ENCODE measurements at places on chromosomes 12 and 14.

GRCh38 chr12:95516757-95517156 lies 34.5 kb downstream of the USP44 start:
- DNase-seq, result no peak

DNA sequence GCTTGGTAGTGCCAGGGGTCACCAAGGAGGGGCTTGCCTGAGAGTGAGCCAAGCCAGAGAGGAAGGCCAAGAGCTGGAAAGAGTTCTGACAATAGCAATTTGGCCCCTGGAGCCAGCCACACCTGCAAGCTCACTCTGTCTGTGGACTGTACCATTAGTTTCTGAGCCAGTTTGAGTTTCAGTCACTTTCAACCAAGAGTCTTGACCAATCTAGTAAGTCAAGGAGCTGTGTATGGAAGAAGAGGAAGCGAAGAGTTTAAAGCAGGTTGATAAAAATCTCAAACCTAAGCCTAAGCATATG lies 38.5 kb downstream of the NT5DC3 start:
- DNase-seq, result no peak

GRCh38 chr12:94073441-94074051 lies 74.8 kb upstream of the PLXNC1 start:
- no peak for DNase-seq

DNA sequence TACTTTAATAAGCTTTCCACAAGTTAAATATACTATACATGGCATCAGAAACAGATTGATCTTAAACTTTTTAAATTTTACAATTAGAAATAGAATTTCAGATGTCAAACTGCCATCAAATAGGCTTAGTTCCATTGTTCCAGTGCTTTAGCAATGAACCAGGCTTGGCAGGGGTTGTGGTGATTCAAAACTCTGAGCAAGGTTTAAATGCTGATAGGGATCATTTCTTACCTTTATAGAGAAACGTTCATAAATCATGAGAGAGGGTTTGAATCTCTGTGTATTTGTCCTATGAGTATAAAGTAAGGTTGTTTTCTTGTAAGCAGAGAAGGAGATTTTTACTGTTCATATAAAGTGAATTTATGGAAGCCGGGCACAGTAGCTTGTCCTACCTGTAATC lies 794.5 kb upstream of the TBX3 start:
- DNase-seq, result no peak

GRCh38 chr14:24425704-24426103 lies 3.8 kb downstream of the CBLN3 start:
- DNase-seq, result no peak
